Body of pancreas (tissue), 4 donors: ENCODE measurements at places on chromosomes 3 and 15. TPM values are rescaled to one million over a fixed set of nuclear protein-coding genes. Genes with fewer than 3 reads are reported as not detected.

PPP1R14D gene
- total RNA-seq, result not detected

VGLL3 gene
- total RNA-seq, result 16.1 TPM

CILP gene
- 4.4 TPM for total RNA-seq

KNSTRN gene
- 3.3 TPM for total RNA-seq

RAB6B gene
- 3.0 TPM for total RNA-seq

SAXO2 gene
- 0.26 TPM for total RNA-seq

CHD2 gene
- 63.9 TPM for total RNA-seq

PARP15 gene
- total RNA-seq, result not detected

DNA sequence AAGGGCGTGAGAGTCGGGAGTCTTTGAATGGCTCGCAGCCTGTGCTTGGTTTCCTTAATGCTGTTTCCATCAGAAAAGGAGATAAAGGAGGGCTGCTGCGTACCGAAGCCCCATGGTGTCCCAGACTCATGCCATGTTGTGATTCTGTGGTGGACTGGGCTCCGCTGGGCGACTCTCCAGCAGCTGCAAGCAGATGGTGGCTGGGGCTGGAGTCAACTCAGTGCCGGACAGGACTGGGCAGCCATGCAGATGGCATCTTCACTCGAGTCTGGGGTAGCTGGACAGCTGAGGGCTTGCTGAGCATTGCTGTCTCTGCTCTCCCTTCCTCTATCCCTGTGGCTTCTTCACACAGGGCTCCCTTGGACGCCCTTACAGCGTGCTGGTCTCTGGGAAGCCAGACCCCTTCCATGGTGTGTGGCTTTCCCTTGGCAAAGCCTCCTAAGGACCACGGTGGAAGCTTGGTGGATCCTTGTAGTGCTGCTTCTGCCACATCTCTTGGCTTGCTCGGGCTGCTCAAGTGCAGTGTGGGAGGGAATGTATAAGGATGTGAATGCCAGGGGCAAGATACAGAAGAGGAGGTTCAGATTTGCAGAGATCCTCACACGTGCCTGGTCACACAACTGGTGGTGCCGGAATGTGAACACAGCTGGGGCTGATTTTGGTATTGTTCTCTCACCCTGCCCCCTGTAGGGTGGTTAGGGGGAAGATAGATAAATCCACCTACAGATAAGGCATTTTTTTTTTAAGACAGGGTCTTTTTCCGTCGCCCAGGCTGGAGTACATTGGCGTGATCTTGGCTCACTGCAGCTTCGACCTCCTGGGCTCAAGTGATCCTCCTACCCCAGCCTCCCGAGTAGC, 9.0 kb downstream of the NIPA1 start:
- DNase-seq, result no peak

GRCh38 chr15:82020625-82021394, 25.0 kb downstream of the MEX3B start:
- no peak for DNase-seq

- no peak for DNase-seq
Observed at GRCh38 chr15:48355377-48355776, 24.1 kb downstream of the DUT start.

DNA sequence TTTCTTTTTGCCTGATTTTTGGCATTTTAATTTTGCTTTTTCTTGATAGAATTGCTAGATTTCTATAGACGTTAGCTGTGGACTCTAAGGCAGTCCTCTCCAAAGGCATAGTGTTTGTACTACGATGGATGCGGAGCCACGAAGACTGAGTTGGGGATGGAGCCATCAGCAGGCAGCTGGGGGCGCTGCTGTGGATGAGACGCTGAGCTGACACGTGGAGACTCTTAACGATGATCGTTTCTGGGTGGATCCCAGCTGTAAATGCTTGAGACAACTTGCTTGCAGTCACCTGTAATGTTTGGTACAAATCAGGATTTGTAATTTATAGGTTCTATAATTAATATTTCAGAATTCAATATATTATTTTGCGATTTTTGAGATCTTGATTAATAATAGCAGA, 13.3 kb upstream of the PPP1R2 start:
- DNase-seq, result no peak

DNA sequence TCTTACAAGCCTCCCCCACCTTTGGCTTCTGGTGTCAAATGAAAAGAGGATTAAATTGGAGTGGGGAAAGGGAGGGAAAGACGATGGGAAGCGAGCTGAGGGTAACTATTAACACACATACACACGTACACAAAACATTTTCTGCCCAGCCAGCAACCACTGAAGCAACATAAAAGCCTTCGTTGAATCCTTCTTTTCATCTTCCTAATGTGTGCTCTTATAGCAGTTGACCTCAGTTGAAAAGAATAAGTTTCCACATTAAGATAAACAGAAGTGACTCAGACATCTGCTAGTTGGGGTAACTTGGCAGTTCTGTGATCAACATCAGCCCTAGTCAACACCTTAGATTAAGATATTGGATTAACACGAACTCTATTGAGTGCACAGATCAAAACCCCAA, 558.5 kb downstream of the MECOM start:
- no peak for DNase-seq

GRCh38 chr15:38539008-38539343, 25.6 kb downstream of the RASGRP1 start:
- no peak for DNase-seq

DNA sequence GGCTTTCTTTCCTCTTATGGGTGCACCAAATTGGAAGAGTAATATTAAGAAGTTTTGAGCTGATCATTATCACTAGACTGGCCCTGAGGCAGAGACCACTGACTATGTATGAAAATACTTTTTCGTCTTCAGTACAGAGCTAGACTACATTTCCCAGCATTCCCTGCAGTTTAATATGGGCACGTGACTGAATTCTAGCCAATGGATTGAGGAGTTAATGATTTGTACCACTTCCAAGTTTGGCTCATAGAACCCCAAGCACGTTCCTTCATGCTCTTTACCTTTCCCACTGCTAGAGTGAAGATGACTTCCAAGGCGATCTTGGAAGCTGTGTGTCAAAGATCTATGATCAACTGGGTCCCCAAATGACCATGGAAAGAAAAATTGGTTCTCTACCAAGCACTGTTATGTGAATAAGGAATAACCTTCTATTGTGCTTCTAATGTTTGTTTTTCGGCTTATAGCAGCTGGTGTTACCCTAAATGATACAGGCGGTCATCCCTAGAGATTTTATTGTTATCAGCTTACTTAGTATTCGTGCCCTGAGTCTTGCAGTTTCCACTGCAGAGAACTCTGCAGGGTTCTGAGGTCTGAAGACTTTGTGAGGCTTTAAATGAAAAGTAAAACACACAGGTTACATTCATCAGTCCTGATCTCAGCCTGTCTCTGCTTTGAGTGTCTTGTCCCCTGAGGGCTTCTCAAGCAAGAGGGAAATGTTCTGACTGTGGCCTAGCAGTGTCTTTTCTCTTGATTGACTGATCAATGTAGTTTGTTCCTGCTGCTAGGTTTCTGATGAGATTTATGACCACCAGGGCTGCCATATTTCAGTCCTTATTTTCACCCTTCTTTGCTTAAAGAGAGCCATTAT, 486.8 kb downstream of the PDCD6IP start:
- no peak for DNase-seq

DNA sequence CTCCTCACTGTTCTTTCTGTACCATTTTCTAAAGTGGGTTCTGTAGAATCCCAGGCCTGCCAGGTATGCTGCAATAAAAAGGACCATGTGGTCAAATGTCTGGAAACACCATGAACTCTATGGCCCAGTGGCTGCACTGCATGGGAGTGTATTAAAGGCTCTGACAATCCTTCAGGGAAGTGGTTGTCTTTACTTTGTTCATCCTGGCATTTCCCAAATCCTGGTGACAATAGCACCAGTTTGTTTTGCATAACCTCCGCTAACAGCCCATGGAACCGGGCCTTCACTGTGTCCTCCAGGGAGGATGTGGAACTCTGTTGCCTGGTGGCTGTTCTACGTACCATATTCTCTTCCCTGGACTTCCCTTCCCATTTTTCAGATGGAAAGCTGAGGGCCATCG, 11.2 kb upstream of the DUSP7 start:
- no peak for DNase-seq

DNA sequence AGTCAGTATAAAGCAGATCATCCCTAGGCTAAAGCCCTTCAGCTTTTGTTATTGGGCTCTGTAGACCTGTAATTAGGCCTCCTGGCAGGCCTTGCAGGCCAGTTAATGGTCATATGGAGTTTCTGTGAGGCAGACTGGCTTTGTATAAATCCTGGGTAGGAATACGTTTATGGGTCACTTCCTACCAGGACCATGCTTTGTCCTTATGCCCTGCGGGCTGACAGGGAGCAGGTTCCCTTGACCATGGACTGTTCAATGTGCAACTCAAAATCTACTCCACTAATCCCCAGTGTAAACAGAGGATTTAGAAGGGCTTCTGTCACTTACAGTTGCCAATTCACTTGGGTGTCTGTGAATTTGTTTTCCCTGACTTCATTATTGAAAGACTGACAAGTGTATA, 202.7 kb upstream of the MLF1 start:
- no peak for DNase-seq

- DNase-seq, result no peak
Observed at GRCh38 chr3:72101494-72101893, 316.5 kb upstream of the PROK2 start.

DNA sequence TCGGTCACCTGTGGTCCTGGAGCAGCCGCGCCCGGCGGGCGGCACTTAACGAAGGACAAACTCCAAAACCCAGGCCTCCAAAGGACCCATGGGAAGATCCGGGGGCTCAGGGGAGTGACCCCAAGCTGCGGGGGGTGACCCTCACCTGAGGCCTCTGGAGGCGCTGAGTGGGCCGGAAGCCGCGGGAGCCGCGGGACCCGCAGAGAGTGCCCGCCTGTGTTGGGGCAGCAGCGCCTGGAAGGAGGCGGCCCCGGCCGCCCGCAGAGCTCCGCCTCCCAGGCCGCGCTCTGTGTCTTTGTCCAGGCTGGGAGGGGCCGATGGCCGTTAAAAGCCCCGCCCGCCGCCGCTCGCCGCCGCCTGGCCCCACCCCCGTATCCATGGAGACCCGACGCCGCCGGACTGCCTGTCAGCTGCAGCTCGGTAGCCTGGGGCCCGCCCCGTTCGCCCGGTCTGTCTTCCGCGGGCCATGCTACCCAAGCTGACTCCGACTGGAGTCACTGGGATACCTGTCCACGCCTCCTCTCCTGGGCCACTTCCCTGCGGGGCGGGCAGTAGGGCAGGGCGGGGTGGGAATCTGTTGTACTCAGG, 15.3 kb upstream of the FANCD2 start:
- DNase-seq, result peak; percentile 98

GRCh38 chr3:187795207-187795960, 50.1 kb upstream of the BCL6 start:
- peak; percentile 73 for DNase-seq

DNA sequence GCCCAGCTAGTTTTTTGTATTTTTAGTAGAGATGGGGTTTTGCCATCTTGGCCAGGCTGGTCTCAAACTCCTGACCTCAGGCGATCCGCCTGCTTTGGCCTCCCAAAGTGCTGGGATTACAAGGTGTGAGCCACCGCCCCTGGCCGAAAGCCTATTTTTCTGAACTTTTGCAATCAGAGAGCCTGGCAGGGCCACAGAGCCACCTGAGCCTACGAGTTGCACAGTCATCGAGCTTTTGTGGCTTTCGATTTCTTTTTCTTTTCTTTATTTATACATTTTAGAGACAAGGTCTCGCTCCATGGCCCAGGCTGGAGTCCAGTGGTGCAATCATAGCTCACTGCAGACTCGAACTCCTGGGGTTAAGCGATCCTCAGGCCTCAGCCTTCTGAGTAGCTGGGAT, 140.4 kb downstream of the NSMCE3 start:
- no peak for DNase-seq

DNA sequence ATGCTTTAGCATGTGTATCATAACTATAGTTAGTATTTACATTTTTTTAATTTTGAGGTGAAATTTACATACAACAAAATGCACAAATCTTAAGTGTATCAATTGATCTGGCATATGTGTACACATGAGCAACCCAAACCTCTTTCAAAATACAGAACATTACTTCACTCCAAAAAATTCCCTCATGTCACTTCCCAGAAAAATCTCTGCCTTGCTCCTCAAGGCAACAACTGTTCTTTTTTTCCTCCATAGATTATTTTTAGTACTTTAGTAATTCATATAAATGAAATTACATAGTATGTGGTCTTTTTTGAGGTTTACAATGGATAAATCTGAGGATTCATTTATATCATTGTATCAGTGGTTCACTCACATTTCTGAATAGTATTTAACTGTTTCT, 84.9 kb downstream of the TRIM42 start:
- DNase-seq, result no peak

- DNase-seq, result no peak
Observed at GRCh38 chr15:63040509-63040908, 2.0 kb upstream of the TPM1 start.

DNA sequence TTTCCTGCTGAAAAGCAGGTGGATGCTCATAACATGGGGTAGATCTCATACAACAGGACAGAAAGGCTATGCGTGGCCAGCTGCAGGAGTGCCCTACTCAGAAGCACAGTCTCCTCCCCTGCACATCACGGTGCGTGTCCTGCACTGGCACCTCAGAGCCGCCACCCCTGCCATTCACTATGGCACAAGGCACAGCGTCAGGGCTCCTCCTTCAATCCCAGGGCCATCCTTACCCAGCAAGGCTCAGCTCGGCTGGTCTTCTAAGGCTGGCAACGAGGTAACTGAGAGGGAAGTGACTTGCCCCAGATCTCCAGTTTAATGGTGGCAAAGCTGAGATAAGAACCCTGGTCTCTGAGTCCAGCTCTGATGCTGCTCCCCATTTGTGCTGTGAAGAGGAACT, 97.1 kb downstream of the CPN2 start:
- no peak for DNase-seq

- DNase-seq, result no peak
Observed at GRCh38 chr3:170614214-170614966, 28.5 kb upstream of the SLC7A14 start.

DNA sequence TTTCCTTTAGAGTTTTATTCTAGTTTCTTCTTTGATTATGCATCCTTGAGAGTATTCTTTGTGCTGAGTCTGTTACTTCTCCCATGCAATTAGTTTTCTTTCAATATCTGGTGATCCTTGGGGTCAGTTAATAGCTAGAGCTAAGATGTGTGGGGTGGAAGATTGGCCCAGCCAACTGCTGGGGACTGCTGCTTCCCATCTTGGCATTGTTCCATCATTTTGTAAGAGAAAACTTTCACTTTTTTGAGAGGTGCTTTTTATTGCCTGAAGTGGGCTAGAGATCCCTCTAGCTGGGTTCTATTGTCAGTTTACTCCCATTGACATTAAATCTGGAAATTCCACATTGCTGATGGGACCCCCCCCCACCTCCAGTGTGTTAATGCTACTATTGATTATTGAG, 15.4 kb downstream of the BCL2L10 start:
- no peak for DNase-seq
